ENCODE measurements at places on chromosomes 2 and 18. TPM values are rescaled to one million over a fixed set of nuclear protein-coding genes. Genes with fewer than 3 reads are reported as not detected.

DNA sequence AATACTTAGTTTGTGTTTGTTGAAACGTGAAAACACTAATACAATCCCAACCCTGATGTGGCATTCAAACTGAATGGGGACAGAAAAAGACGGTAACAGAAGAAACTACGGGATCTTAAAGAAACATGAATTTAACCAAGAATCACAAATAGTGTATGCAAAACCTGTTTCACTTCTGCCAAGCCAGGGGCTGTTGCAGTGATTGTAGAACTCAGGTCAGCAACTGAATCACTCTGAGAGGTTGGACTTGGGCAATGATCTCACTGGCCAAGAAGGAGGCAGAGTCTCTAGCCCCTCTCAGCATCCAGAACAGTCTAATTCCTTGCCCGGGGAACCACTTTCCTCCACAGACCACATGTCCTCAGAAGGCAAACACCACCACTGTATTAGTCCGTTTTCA, 54.9 kb upstream of the CRIM1 start:
- no peak for DNase-seq

DNA sequence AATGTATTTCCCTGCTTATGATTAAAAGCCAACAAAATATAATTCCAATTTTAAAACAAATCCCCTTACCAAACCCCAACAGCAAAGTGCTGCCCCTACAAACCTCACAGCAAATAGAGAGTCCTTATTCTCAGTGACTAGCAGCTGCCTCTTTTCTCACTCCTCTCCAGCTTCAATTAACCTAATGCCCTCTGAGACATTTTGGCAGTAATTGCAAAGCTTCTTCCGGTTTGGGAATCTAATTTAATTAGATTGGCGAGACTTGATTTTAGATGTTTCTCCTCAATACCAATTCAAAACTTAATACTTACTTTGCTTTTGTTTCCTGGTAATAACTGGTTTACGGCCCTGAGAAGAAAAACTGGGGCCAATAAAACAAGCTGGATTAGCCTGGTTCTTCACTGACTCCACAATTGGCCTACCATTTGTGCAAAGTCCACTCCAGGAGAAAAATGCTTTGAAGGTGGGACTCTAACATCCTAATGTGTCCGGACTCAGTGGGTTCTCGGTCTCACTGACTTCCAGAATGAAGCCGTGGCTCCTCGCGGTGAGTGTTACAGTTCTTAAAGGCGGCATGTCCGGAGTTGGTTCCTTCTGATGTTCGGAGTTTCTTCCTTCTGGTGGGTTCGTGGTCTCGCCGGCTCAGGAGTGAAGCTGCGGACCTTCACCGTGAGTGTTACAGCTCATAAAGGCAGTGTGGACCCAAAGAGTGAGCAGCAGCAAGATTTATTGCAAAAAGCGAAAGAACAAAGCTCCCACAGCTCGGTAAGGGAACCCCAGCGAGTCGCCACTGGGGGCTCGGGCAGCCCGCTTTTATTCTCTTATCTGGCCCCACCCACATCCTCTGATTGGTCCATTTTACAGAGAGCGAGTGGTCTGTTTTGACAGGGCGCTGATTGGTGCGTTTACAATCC, 52.8 kb downstream of the SLC35F5 start:
- peak; percentile 64 for DNase-seq

DNA sequence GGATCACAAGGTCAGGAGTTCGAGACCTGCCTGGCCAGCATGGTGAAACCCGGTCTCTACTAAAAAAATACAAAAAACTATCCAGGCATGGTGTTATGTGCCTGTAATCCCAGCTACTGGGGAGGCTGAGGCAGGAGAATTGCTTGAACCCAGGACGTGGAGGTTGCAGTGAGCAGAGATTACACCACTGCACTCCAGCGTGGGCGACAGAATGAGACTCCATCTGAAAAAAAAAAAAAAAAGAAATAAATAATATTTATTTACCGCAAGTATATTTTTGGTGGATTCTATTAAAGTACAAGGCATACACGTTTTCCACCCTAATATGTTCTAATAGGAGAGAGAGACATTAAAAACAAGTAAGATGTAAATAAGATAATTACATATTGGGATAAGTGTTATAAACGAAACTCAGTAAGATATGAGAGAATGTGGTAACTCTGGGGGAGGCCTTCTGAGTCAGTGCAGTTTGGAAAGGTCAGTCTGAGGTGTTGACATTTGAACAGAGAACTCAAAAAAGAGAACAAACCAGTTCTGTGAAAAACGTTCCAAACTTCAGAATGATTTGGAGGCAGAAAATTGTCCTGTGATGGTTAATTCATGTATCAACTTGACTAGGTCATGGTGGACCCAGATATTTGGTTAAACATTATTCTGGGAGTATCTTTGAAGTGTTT, 8.8 kb upstream of the POLI start:
- DNase-seq, result no peak

Gene RBM44
- 0.70 TPM for polyA plus RNA-seq

DNA sequence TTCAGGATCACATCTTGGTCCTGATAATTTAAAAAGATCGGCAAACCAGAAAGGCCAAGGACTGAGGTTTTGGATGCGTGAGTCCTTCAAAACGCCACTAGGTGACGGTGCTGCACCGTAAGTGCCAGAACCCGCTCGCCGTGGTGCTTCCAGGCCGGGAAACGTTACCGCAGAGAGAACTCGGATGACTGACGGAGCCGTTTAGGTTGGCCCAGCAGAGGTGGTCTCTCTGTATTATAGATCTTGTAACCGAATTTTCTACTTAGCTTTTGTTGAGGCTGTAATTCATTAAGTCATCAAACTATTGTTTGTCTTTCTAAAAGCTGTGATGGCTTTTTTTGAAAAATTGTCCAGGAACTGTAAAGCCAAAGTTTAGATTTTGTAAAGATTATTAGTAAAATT, 39.8 kb upstream of the ADCYAP1 start:
- DNase-seq, result peak; percentile 54

Gene CMPK2
- polyA plus RNA-seq, result 3.2 TPM

DNA sequence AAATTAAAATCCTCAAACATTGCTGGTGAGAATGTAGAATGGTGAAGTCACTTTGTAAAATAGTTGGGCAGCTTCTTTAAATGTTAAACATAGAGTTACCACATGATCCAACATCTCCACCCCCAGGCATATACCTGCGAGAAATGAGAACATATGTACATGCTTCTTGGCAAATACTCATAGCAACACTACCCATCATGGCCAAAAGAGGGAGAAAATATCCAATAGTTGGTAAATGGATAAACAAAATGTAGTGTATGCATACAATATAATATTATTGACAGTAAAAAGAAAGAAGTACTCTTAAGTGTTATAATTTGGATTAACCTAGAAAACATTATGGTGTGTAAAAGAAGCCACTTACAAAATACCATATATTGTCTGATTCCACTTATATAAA, 185.9 kb downstream of the CDH7 start:
- no peak for DNase-seq

Gene ZNF804A
- 0.87 TPM for polyA plus RNA-seq

DNA sequence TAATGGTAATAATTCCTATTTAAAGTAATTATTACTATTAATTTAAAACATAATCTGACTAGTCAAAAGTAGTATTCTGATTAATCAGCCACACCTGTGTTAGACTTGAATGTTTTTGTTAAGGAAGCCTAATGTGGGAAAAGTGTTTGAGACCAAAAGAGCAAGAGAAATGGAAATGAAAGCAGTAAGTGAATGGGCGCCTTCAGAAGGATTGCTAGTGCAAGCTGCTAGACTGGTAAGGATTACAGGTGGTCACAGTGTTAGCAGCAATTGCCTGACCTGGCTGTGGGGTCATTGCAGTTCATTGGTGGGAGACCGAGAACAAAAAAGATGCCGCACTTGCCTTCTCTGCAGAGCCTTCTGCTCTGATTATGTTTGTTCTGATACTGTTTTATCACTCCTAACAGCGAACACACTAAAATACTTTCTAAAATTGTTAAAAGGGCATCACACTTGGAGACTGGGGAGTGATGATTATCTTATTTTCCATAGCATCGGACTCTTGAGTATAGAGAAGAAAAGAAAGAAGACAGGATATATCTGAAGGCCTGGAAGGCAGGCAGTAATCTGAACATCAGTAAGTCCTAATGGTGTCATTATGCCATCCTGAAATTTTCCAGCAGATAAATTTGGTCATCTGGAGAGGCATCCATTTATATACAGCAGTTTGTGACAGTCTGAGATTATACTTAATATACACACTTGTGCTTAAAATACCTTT, 5.8 kb downstream of the SOCS6 start:
- DNase-seq, result no peak

GRCh38 chr2:14094592-14094991, 537.9 kb upstream of the LRATD1 start:
- DNase-seq, result no peak

Gene KANSL3
- polyA plus RNA-seq, result 51.8 TPM

DNA sequence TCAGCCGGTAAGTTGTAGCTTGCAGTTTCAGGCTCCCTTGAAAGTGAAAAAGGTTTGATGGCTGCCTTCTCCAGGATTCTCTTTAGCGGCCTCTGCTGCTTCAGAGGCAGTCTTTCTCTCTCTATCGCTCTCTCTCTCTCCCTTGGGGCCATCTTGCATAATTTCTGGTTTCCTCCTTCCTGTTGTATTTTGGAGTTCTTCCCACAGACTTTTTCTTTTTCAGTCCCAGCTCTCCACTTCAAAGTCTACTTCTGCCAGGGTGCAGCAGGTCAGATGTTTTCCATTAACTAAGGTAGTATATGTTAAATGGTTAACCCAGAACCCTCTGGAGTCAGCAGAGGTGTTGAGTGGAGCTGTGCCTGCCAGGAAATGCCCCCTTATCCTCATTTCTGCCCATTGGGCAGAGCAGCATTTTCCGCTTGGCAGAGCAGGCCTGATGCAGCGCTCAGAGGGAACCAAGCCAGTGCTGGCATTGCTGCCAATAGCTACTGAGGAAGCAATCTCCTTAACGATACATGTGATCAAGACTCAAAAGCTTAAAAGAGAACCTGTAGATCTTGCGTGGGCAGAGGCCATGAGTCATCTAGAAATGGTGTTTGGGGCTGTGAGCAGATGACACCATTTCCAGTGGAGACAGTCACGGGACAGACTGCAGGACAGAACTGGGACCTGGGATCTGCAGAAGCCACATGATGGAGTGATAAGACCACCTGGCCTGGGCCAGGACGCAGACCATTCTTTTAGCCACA, 20.8 kb downstream of the DBI start:
- peak; percentile 57 for DNase-seq

- DNase-seq, result no peak
These were observed 282.5 kb upstream of the KYNU start for GRCh38 chr2:142594935-142595334.

DNA sequence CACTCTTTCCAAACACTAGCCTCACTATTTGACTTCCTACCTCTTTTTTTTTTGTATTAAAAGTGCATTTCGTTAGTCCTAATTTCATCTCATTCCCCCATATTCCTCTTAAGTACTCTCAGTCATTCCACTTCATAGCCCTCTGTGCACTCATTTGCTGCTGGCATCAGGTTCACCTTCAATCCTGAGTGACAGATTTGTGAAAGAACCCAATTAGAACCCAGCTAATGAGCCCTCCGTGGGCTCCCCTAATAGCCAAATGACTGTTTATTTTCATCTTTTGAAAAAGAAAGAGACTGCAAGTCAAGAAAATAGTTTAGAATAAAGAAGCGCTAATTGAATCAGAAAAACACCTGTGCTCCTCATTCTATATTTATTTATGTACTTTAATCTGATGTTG, 512.1 kb upstream of the LRATD1 start:
- DNase-seq, result no peak

DNA sequence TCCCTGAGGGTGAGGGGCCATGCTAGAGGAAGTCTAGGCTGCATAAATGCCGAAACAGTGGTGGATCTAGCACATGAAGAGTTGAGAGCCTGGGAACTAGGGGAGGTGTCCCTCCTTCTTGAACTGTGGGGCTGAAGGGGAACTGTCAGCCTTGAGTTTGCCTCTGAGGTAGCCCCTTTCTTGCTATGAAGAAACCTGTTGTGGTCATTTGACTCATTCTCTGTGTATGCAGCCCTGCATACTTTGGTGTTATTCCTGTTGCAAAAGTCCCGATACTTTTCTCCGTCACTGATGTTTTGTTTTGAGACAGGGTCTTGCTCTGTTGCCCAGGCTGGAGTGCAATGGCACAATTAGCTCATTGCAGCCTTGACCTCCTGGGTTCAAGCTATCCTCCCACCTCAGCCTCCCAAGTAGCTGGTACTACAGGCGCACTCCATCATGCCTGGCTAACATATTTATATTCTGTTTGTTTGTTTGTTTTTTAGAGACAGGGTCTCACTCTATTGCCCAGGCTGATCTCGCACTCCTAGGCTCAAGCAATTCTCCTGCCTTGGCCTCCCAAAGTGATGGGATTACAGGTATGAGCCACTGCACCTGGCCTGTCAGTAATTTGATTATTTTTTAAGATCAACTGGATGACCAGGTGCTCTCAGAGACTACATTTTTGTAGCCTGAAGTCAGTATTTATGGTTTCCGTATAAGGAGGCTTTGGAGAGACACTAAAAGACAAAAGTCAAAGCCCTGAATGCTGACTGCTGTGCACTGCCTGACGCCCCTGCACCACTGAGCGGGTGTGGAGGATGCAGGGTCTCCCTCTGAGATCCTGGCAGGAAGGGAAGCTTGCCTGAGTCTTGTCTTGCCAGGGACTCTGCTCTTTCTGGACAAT, 126.0 kb upstream of the MSH6 start:
- DNase-seq, result no peak

DNA sequence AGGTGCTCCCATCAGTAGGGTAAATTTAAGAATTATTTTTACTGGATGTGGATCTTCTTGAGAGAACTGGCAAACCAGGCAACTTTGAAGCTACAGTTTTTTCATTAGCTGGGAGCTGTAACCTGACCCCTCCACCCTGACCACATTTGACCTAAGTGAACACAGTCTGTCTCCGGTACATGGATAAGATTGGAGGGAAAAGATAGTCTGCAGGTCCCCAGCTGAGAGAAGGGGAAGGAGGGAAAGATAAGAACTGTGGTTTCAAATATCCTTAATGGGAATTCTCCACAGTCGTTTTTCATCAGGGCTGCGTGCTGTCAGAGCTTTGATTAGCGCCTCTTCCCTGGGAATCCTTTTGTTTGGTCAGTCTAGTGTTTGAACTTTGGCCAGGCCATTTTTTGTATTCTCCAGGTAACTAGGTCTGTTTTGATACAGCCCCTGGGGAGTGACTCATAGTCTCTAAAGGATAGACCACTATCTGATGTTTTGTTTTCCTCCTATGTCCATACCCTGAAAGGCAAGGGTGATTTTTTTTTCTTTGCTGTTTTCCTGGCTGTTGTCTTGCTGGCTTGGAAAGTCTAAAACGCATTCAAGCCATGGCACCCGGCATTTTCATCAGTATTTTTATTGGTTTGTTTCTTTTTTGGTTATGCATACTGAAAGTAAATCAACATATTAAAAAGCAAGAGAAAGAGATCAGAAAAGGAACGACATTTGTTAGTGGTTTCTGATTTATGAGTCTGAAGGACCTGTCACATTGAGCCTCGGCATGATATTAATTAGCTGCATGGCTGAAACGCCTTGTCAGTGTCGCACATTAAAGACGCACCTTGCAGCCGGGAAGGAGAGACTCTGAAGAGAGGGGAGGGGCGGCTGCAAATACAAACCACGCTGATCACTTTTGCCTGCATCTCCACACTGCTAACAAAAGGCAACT, 183.4 kb upstream of the FN1 start:
- peak; percentile 78 for DNase-seq

GRCh38 chr2:30675758-30676157, 131.5 kb downstream of the CAPN13 start:
- no peak for DNase-seq
